ENCODE measurements at places on chromosomes 1 and 21.

DNA sequence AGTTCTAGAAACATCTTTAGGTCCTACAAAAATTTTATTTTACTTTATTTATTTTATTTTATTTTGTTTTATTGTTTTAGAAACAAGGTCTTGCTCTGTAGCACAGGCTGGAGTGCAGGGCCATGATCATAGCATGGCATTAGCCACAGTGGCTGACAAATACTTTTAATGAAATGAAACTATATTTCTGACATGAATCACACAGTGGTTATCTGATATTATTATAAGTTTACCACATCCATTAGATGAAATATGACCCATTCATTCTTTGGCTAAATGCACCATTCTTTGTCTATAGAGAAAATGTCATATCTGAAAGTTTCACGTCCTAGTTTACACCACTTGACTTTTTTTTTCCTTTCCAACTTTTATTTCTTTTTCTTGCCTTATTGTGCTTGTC is 613.4 kb upstream of the ADAMTS5 start:
- no peak for DNase-seq

DNA sequence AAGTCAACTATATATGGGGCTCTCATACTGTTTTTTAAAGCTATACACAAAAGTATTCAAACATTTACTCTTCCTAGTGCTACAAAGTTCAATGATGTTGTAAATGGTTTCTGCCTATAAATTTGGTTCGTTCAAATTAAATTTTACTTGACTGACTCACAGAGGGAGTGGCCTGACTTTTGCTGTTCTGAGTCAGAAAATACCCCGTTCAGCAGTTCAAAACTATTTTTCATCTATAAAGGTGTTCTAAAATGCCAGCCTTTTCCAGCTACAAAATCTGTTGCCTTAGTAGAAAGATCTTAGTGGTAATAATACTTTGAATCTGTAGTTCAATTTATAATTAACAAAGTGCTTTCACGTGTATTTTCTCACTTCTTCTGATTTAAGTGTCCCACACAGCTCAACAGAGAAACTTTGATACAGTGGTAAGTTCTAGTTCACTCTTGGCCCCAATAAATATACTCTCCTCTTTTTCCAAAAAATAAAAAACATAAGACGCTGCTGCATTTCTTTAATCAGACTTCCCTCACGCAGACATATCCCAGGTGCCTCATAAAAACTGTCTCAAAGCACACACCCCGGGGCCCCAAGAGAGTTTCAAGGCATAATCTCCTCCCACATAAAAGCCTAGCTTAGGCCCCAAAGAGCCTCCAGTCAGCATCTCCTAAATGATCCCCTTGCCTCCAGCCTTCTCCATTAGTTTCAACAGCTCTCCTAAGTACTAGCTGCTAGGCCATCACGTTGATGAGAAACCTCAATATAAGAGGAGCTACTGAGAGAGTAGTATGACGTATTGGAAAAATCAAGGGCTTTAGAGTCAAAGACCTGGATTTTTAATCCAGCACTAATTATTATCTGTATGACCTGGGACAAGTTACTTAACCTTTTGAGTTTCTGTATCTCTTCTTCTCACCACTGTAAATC is 3.2 kb downstream of the PTP4A2 start:
- DNase-seq = no peak

DNA sequence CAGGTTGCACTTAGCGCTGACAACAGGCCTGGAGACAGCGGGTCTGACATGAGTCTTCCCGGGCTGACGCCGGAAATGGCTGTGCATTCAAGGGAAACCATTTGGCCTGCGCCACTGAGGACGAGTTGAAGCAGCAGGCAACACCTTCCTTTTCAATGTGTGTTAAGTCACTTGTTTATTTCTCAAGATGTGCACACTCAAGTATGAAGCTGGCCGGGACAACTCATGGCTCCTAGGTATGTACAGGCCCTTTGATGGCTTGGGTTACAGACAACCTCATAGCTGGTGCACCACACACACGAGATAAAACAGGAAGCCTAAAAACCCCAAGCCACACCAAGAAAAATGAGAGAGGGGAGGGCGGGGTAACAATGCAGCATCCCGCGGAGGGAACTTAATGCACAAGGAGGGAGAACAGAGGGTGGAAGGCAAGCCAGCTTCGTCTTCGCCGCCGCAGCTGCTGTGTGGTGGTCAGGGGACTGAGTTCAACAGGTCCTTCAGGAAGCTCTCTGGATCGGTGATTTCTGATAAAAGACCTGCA is 118.0 kb upstream of the IFFO2 start:
- no peak for DNase-seq

DNA sequence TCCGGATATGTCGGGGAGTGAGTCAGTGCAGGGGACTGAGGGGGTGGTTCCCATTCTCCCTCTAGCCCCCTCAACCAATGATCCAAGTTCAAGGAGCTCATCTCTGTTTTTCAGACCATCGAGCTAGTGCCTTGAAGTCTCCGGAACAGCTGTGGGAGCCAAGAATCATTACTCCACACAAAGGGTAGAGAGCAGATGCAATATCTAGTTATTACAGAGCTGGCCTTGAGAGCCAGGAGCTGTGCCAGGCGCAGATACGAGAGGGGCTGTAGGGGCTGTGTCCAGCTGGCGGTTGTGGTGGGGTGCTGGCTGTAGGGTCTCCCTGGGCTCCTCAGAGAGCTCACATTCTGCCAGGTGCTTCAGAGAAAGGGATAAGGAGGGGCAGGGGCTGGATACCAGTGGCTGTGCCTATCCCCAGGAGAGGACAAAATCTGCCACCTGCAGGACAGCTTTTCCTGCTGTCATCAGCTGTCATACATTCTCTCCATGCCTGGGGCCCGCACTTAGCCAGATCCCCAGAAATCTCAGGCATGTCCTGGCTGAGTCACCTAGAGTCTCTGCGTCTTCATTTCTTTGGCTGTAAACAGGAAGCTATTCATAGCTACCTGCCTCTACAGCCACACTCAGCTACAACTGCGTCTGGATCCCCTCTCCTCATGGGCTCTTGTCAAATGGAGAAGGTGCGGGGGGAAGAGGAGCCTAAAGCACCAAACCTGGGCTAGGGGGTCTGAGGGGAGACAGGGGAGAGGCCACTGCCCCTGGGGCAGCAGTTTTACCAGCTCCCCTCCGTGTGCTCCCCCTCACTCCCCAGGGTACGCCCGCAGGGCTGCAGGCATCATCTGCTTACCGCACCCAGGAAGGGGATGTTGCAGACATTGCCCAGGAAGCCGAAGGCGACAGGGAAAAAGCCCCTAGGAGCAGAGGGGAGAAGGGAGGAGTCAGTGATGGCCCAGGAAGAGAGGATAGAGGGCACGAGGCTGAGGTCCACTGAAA is 2.4 kb upstream of the KISS1 start:
- no peak for DNase-seq

- DNase-seq = no peak
Measured at GRCh38 chr1:25971066-25971810, 26.6 kb downstream of the PAFAH2 start.

GRCh38 chr21:42642219-42642745 is 11.1 kb upstream of the PDE9A start:
- DNase-seq = no peak

- peak; percentile 91 for DNase-seq
Measured at GRCh38 chr1:11847667-11848372, at the start of gene NPPA. Gene NPPA (minus strand): TSS chr1:11847783. CDS start chr1:11847684, 99 bp downstream.

DNA sequence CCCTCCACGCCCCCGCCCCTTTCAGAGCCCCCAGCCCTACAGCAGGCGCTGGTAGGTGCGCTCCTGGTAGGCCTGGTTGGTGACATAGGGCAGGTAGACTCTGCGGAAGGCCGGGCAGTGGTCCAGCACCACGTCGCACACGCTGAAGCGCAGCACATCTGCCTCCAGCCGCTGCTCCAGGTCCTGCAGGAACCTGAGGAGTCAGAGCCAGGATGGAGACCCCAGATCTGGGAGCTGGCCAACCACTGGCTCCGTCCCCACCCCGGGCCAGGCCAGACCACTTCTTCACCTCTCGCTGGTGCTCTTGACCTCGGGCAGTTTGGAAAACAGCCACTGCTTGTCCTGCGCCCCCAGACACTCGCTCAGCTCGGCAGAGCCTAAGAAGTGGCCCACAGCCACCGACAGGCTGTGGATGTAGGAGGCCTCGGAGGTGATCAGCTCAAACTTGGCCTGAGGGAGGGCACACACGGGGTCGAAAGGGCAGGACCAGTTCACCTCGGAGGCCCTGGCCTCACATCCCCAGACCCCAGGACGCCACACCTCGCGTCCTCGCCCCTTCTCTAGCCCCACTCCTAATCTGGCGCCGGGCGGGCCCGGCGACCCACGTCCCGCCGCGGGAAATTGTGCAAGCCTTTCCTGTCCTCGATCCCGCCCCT is 6.4 kb downstream of the ARHGEF19 start:
- DNase-seq = no peak

DNA sequence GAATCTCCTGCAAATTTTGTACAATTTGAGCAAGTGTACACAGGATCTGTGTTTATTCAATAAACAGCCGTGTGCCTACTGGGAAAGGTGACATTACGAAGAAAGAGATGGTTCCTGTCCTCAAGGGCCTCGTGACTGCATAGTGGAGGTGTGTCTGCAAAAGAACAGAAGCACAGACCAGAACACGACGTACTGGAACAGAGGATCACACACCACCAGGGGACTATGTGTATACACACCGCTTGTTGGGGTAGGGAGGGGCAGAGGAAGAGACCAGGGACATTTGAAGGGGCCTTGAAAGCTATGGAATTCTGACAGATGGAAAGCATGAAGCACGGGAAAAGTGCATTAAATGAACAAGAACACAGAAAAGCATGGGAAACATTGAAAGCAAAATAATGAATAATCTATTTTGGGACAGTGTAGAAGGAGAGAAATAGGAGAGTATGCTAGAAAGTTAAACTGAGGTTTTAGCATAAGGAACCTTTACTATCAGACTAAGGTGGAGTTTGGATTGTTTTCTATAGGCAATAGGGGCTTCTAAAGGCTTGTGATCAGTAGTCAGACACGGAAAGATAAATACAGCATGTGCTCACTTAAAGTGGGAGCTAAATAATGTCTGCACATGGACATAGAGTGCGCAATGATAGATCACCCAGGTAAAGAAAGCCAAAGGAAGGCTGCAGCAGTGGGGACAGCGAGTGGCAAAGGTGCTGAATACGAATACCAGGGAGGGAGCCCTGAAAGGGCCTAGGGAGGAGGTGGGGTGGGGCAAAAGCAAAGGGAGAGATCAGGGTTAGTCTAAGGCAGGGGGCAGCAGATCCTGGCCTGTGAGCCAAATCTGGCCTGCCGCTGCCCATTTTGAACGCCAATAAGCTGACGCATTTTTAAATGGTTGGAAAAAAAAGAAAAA is 11.0 kb downstream of the JAK1 start:
- DNase-seq = no peak

GRCh38 chr1:91791691-91792488 is 94.1 kb downstream of the TGFBR3 start:
- DNase-seq = no peak

DNA sequence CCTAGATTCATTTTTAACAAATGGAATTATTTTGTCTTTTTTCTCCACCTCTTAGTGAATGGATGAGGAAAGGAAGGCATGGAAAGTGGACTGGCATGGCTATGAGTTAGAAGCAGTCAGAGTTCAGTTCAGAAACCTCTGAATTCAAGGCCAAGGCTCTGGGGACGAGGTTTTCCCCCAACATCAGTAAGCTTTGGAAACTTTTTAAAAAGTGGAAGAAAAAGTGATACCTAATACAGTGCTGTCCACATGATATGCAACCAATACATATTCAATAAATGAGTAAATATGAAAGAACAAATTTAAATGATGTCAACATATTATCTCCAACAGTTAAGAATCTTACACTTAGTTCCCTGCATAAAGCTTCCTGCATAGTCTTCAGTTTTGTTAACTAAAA is 204.7 kb downstream of the HLX start:
- no peak for DNase-seq

- no peak for DNase-seq
Measured at GRCh38 chr1:15362096-15362736, 47.5 kb upstream of the EFHD2 start.

GRCh38 chr1:17192394-17193221 is 12.3 kb upstream of the PADI1 start:
- no peak for DNase-seq

- DNase-seq = no peak
Measured at GRCh38 chr1:170365331-170365730, 166.6 kb upstream of the GORAB start.

DNA sequence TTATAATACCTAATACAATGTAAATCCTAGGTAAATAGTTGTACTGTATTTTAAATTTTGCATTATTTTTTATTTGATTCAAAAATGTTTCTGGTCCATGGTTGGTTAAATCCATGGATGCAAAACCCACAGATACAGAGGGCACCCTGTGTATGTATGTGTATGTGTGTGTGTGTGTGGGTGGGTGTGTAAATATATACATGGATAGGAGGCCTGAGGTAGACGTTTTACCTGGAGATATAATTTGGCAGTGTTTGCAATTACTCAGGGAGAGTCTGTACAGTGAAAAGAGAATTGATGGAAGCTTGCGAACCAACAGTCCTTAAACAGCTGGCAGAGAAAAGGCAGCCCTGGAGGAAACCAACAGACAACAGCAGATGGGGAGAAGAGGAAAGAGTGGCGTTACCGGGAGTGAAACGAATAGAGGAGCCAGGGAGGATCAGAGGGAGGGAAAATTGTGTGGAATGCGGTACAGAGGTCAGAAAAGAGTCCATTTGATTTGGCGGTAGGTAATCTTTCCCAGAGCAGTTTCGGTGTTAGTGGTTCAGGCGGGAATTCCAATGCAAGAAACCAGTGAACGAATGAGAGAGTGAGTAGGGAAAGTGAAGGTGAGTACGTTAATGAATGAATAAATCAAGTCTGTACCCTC is 47.9 kb upstream of the NBL1 start:
- peak; percentile 36 for DNase-seq

GRCh38 chr1:213457186-213457585 is 406.1 kb downstream of the RPS6KC1 start:
- no peak for DNase-seq

DNA sequence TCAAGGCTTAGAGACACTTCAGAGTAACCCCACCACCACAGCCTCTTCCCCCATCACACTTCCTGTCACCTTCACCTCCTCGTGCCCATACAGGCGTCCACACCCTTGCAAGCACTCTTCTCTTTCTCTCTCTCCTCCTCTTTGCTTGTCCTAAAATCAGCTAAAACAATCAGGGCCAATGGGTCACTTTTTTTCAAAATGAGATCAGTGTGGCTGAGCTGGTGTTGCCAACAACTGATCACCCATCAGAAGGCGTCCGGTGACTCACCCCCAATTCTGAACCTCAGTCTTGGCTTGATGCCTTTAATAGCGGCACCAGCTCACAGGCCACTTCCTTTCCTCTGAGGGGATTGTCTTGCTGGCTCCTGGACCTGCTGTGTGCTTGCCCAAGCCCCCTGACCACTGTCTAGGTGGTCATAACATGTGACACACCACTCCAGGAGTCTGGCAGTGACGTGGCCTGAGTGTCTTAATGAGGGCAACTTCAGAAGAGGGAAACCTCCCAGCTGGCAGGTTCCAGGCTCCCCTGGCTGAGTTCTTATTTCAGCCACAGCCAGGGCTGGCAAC is 1.6 kb downstream of the DRAXIN start:
- DNase-seq = no peak

GRCh38 chr21:43691086-43691795 is 27.7 kb upstream of the PDXK start:
- no peak for DNase-seq

DNA sequence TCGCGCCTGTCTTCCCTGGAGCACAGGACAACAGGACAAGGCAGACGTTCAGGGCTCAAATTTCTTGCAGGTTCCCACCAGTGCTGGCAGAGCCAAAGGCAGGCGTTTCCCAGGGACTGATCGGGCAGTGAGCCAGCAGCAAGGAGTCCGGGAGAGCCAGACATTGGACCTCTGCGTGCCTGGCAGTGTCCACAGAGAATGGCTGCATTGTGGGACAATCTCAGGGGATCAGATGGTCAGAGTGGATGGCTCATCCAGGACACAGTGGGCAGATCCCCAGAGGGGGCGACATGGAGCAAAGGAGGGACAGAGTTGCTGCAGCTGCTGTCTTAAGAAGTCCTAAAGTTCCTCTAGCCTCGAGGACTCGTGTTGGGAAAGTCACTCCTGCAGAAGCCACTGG is 4.6 kb downstream of the TMEM63A start:
- no peak for DNase-seq
